ENCODE measurements at places on chromosomes 16 and 17. TPM values are rescaled to one million over a fixed set of nuclear protein-coding genes. Genes with fewer than 3 reads are reported as not detected.

DNA sequence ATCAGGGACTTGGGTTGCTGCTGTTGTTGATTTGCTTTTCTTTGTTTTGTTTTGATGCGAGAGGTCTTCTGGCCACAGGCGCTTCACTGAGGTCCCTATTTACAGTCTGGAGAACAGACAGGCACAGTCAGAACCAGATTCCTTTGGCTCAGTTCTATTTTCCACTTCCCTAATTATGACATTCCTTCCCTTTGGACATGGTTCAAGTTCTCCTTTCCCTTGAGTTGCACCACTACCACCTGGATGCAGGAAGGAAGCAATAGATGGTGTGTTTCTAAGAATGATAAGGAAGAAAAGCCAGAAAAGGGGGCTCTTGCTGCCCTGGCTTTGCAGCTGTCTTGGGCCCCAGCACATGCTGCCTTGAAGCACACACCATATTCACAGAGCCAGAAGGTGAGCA lies 160.6 kb downstream of the MAF start:
- DNase-seq, result no peak

Gene ZDHHC1
- not detected for total RNA-seq

- peak; percentile 91 for DNase-seq
Observed at GRCh38 chr17:7308625-7309433, 1.4 kb downstream of the EIF5A start.

Gene CD300A
- 6.8 TPM for total RNA-seq

Gene KLHL10
- total RNA-seq, result not detected

GRCh38 chr17:10460062-10460461 lies 9.3 kb downstream of the MYH4 start:
- no peak for DNase-seq

DNA sequence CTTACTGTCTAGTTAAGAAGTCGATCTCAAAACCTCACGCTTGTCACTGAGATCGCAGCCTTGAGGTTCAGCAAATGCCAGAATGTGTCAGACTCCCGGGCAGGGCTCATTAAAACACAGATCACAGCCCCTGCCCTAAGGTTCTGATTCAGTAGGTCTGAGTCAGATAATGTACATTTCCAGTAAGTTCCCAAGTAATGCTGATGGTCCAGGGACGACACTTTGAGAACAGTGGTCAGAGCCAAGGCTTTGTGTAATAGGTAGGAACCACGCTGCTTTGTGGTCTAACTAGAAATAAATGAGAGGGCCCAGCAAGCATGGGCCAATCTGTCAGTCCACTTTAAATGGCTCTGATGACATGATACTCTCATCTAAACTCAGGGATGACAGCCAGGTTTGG lies 228.6 kb downstream of the ZFHX3 start:
- DNase-seq, result no peak

Gene PRSS21
- total RNA-seq, result not detected

DNA sequence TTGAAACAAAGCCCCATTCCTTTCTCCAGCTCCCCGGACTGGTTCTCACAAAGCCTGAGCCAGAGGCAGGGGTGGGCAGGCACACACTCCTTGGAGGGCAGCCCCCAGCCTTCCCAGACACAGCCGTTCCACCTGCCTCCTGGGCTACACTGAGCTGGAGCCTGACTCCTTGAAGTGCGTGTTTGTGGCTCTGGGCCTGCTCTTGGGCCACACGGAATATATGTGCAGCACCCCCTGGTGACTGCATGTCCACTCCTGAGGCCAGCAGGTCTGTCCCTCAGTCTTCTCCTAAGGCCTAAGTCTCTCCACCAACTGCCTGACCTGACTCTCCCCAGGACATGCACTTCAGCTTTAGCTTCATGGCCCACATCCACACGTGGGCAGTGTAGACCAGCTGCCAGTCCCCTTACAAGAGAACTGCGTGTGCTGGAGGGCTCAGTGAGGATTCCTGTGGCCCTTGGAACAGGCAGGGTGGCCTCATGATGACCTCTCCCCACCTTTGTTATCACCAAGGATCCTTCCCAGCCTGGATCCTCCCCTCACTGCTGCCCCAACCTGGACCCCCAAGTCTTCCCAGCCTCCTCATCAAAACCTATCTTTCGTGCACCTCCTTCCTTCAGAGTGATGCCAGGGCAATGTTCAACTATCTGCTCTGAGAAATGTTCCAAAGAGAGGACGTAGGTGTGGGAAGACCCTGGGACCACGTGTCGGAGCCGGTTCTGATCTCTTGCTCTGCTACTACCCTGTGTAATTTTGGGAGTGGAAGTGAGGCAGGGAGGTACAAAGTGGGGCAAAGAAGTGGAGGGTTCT lies 12.4 kb upstream of the SLC6A2 start:
- DNase-seq, result no peak

DNA sequence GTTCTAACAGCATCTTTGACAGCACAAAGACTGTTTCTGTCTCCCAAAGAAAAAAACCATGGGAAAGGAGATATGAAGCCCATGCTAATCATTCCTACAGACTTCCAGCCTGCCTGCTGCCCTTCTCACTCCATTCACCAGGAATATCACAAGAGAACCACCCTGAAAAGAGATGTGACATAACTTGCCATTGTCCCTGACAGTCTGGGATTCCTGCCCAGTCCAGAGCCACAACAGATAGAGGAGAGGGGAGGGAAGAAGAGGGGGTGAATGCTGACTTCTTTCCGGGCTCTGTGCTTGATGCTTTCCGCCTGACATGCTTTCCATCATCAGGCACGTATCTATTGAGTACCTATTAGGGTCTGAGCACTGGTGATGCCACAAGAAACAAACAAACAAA lies 31.6 kb upstream of the ASIC2 start:
- DNase-seq, result no peak

DNA sequence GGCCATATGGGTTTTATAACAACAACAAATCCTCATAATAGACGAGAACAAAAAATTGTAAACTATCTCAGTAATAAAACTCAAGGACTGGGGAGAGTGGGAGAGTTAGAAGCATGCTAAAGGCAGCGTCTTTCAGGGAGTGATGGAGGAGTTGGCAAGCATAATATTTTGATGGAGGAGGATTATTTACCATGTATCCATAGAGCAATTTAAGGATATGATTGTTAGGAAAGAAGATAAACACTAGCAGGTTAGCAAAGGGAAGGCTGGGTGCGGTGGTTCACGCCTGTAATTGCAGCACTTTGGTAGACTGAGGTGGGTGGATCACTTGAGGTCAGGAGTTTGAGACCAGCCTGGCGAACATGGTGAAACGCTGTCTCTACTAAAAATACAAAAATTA lies 27.8 kb downstream of the BCL7C start:
- no peak for DNase-seq

DNA sequence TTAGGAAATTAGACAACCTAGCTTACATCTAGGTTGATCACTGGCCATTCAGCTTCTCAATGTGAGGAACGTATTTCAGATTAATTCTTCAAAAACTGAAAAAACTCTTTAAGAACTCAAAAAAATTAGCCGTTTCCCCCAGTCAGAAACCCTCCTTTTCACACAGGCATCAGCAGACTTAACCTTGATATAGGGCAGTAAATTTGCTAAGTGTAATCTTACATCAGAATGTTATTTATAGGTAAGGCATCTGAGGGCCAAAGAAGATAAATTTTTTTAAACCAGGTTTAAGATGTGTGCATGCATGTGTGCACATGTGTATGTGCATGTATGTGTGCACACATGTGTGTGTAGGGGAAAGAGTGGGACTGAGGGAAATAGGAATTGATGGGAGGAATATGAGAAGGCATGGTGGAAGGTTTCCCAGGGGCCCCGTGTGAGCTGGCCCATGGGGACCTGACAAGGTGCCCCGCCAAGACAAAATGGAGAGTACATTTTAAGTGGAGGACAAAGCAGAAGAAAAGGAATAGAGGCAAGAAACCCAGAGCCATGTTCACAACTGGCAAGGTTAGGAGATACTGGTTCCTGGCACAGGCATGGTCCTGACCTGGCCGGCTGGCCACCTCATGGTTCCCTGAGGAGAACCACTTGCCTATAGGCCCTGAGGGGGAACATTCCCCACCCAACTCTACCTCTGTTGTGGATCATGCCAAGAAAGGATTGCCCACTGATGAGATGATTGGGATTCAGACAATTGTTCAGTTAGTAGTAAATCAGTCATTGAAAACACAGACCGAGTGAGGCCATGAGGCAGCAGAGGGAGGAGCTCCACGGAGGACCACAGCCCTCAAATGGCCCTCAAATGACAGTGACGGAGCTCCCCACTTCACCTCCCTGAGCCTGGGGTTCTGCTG lies 33.0 kb downstream of the TEX2 start:
- no peak for DNase-seq

GRCh38 chr17:28553000-28553505 lies 629 bp upstream of the UNC119 start:
- no peak for DNase-seq

- DNase-seq, result no peak
Observed at GRCh38 chr17:36493956-36494355, 7.5 kb downstream of the ZNHIT3 start.

- DNase-seq, result peak; percentile 12
Observed at GRCh38 chr16:68116256-68116867, 31.2 kb downstream of the NFATC3 start.

DNA sequence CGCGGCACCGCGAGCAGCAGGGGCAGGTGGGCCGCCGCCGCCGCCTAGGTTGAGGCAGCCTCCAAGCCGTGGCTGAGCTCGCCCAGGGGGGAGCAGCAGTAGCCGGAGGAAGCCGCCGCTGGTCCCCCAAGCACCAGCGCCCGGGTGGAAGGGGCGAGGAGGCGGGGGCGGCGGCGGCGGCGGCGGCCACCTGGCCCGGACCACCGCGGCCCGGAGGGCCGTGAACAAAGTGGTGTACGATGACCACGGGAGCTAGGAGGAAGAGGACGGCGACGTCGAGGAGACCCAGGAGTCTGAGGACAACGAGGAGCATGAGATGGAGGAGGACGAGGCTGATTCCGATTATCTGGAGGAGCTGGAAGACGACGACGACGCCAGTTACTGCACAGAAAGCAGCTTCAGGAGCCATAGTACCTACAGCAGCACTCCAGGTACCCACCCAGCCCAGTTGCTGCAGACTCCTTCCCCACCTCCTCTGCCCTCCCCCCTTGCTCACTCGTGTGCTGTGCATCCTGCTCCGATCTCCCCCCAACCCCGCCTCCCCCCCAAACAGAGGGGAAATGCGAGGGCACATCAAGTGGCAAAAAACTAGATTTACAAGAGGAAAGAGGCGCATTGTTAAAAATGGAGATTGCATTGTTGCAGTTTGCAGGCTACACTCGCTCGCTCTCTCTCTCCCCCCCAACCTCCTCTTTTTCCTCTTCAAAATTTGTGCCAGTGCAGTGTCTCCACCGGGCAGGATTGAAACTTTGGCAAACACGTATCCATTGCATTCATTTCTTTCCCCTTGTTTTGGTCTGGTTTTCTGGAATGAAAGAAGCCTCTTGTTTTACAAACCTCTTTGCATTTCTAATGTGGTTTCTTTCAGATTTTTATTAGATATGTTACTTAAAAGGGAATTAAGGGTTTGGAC lies 41.8 kb upstream of the AMZ2 start:
- peak; percentile 44 for DNase-seq

Gene SKAP1
- total RNA-seq, result 101 TPM

Gene PLXDC1
- total RNA-seq, result 54.9 TPM

GRCh38 chr17:66711881-66712321 lies 123.0 kb upstream of the CACNG5 start:
- DNase-seq, result no peak

DNA sequence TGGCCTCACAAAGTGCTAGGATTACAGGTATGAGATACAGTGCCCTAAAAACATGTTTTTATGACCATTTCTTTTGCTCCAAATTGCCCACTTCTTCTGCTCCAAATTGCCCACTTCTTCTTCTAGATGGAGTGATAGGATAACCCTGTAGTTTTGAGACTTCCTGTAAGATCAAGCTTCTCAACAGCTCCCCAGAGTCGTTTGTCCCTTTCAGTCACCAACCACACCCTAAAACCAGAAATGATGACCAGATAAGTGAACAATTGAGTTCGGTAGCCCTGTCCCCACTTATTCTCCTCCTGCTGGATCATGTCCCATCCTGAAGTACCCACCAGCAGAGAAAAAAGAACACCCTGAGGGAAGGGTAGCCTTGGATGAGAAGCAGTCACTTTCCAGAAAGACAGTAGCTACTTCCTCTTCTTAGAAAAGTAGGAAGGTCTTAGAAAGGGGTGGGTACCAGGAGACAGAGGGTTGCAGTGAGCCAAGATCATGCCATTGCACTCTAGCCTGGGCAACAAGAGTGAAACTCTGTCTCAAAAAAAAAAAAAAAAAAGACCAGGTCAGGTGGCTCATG lies 2.5 kb downstream of the ODAD4 start:
- DNase-seq, result no peak

Gene SYT17
- total RNA-seq, result 3.6 TPM

Gene ESRP2
- total RNA-seq, result not detected

Gene PTX4
- total RNA-seq, result not detected
